ENCODE measurements at places on chromosomes 5 and 9.

DNA sequence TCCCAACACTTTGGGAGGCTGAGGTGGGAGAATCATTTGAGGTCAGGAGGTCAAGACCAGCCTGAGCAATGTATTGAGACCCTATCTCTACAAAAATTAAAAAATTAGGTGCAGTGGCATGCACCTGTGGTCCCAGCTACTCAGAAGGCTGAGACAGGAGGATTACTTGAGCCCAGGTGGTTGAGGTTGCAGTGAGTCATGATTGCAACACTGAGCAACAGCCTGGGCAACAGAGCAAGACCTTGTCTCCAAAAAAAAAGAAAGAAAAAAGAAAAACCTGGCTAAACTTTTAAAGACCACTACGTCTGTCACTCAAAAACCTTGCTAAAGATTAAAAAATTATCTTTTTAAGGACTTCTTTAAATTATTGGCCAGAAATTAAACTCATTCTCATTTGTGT lies 59.8 kb upstream of the ABCA1 start:
- no peak for DNase-seq

DNA sequence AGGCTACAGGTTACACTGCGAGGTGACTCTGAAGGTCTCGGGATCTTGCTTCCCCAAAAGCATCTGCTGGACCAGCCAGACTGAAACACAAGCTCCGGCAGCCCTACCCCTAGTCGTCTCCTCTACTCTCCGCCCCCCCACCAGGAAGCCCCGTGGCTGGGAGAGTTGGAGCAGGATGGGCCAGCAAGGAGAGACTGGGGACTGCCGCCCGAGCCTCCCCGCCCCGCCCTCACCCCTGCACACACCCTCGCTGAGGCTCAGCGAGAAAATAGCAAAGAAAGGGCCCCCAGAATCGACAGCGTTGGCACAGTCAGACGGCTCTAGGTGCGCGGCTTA lies 1.3 kb downstream of the TRIM7 start:
- DNase-seq, result no peak

- no peak for DNase-seq
Observed at GRCh38 chr5:80837679-80838078, 122.5 kb upstream of the RASGRF2 start.

DNA sequence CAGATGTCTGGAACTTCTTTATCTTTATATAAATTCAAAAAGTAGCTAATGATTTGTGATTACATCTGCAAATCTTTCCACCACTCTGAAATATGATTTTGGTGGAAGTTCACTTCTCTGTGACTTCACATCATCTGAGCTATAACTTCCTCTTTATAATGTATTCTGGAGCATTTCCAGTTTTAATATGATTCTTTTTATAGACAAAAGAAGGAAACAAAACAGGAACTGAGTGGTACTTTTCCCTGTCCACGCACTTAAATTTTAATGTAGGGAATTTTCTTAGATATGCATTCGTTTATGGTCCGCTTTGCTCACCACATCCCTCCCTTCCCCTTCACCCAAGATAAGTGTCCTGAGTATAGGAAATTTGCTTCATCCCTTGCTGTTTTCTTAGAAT lies 333.5 kb downstream of the CHSY3 start:
- DNase-seq, result no peak

DNA sequence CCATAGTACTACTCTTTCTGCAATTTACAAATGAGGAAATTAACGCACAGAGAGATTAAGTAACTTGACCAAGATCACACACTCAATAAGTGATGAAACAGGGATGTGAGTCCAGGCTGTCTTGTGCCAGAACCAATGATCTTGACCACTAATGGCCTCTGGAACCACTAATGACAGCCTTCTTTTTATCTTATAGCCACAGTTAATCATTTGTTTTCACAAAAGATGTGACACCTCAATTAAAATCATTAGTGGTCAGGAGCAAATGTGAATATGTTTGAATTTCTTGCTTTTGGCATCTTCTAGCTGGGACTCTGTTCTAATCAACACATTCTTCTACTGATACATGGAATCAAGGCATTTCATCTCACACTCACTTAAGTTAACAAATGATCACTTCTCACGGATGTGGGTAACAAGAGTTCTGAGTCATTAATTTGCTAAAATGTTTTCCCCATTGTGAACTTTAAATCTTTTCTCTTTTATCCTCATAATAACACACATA lies 102.7 kb upstream of the CD180 start:
- DNase-seq, result peak; percentile 45

- DNase-seq, result no peak
Observed at GRCh38 chr9:23342291-23342690, 483.7 kb downstream of the ELAVL2 start.

Data from AG04449 (cell line).